ENCODE measurements at places on chromosomes 1 and 21.

GRCh38 chr1:18907021-18907916, 4.9 kb upstream of the ALDH4A1 start:
- DNase-seq: peak; percentile 80

GRCh38 chr1:230044729-230045128, 22.3 kb upstream of the GALNT2 start:
- DNase-seq: no peak

DNA sequence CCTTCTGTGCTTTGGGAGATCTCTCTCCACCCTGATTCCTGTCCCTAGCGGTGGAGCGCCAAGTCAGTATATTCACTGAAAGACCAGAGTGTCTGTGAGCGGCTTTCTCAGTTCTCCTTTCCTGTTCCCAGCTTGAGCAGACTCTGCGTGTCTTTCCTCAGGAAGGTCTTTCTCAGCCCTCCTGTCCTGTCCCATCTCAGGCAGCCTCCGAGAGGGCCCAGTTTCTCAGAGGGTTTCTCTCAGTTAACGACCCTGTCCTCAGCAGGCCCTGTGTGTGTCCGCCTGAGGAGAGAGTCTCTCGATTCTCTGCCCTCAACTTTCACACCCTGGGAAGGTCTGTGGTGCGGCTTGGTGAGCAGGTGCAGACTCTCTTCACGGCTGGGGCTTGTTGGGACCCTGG, 34.0 kb upstream of the CHIT1 start:
- no peak for DNase-seq

GRCh38 chr1:3992103-3992556, 92.1 kb upstream of the C1orf174 start:
- peak; percentile 3 for DNase-seq

- no peak for DNase-seq
Observed at GRCh38 chr21:46158666-46159300, 3.4 kb upstream of the FTCD start.

- DNase-seq: no peak
Observed at GRCh38 chr1:42936309-42937078, 22.2 kb downstream of the SLC2A1 start.

DNA sequence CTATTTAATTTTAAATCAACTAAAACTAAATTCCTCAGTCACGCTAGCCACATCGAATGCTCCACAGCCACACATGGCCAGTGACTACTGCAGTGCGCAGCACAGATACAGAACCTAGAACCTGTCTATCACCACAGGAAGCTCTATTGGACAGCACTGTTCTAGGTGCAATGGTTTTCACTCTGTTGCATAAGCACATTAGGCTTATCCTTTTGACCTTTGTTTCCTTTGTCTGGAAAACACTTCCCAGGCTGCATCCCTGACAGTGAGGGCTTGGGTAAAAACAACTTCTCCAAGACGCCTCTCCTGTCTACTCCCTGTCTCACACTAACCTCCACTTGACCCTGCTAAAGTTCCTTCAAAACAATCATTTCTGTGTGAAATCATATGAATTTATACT, 33.6 kb upstream of the RAP1GAP start:
- no peak for DNase-seq

DNA sequence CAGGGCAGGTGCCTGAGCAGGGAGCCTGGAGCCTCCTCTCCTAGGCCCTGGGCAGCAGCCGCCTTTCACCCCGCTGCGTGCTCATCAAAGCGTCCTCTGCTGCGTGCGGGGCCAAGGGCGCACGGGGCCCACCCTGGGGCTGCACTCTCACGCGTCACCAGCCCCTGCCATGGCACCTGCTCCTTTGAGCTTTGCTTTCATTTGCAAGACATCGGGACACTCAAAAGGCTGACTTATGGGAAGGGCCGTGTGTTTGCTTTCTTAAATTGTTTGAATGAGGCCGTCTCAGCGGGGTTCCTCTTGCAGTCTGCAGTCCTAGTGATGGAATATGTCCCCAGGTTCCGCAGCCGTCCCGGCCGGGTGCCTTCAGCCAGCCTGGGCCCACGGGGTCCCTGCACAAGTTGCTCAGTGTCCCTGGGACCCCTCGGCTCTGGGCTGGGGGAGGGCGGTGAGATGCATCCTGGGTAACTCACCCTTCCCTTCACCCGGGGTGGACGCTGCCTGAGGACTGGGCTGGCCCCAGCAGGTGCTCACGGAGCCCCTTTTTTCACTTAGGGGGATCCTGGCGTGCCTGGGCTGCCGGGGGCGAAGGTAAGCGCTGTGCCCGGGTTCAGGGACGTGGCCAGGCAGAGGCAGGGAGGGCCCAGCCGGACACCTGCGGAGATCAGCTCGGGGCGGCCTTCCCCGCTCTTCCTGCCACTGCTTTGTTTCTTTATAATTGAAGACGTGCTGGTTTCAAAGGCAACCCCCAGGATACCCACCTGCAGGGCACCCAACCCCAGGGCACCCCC, 53.1 kb downstream of the SLC19A1 start:
- DNase-seq: no peak

GRCh38 chr1:31665234-31665878, 20.7 kb upstream of the PEF1 start:
- DNase-seq: no peak

- DNase-seq: no peak
Observed at GRCh38 chr1:205760606-205761005, 10.6 kb upstream of the NUCKS1 start.

DNA sequence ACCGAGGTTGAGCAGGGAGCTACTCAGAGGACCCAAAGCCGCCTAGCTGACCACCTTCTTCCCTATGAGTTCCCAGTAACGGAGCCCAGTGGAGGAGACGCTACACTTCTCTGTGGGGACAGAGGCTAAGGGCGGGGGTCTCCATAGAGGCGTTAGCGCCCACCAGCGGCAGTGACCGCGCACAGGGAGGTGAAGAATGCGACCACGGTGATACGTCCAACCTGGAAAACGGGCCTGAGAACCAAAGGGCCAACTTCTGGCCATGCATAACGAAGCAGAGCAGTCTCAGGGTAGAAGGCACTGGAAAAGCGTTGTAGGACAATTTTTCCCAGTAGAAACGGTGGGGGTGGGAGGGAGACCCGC, 400 bp upstream of the COG2 start:
- no peak for DNase-seq

GRCh38 chr1:24142546-24143534, at the start of gene IL22RA1:
IL22RA1 (minus strand) TSS chr1:24143140; CDS start chr1:24143082, 58 bp downstream.
- no peak for DNase-seq

Data from KBM-7 (cell line).